HCEC 1CT (cell line): ENCODE measurements at places on chromosomes 7 and 10.

DNA sequence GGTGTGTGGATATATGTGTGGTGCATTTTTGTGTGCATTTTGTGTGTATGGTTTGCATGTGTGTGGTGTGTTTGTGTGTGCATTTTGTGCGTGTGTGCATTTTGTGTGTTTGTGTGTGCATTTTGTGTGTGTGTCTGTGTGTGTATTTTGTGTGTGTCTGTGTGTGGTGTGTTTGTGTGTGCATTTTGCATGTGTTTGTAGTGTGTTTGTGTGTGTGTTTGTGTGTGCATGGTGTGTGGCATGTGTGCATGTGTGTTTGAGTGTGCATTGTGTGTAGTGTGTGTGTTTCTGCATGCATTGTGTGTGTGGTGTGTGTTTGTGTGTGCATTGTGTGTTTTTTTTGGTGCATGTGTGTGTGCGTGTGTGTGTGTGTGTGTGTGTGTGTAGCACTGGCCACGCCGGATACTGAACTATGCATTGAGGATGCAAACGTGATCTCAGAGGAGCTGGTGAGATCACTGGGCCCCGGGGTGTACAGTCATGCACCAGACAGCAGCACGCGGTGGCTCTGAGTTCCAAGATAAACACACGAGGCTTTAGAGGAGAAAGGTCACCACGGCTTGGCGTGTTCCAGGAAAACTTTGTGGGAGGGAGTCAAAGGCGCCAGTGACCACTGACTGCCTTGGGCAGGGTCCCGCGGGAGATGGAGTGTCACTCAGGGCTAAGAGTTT lies 106.6 kb upstream of the SHH start:
- no peak for DNase-seq

GRCh38 chr10:70940834-70941568 lies 52.6 kb upstream of the PCBD1 start:
- no peak for DNase-seq

DNA sequence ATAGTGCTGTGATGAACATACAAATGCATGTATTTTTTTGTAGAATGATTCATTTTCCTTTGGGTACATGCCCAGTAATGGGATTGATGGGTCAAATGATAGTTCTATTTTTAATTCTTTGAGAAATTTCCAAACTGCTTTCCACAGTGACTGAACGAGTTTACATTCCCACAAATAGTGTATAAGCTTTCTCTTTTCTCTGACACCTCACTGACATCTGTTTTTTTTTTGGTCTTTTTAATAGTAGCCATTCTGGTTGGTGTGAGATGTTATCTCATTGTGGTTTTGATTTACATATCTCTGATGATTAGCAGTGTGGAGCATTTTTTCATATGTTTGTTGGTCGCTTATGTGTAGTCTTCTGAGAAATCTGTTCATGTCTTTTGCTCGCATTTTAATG lies 195.0 kb upstream of the AGK start:
- peak; percentile 52 for DNase-seq

DNA sequence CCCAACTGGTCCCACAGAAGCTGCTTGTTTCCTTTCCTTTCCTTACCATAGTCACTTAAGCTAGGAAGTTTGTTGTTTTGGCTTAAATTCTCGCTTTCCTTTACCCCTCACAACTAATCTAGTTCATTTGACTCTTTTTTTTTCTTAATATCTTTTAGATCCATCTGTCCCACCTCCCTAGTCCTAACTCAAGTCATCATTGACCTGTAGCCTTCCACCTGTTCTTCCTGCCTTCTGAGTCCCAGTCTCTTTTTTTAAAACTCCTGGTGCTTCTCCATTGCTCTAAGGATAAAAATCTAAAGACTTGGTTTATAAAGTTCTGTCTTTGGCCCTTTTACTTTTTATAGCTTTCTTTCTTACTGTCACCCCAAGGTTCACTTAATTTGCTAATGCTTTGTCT lies 47.6 kb downstream of the RALA start:
- DNase-seq: no peak

DNA sequence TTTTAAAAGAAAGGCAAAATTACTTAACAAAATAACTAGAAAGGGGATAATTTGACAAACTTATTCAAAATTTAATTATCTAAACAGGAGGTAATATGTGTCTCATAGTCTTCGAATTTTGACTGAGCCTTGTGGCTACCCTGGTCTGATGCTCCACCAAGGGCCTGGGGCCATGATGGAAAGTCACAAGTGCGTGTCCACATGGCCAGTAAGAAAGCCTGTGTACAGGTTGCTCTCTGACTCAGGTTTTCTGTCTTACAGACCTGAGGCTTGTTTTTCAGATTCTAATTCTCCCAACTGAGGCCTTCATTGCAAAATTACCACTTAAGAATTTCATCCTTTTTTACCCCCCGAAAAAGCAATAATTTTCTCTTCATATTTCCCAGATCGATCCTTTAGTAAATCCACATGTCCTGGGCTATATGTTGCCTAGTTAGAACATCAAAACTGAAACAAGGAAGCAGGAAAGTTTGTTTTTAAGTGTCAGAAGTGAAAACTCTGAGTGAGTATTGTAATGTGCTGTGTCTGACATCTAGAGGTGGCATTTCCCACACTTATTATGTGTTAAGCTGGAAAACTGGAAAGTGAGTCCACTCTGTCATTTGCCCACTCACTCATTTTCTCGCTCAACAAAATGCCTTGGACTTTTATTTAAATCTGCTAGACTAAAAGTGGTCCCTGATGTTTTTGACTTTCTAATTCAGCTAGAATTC lies 10.0 kb downstream of the CYP3A43 start:
- DNase-seq: no peak

GRCh38 chr10:95513941-95514392 lies 47.2 kb downstream of the SORBS1 start:
- peak; percentile 25 for DNase-seq

- DNase-seq: no peak
Observed at GRCh38 chr10:44044549-44044948, 340.3 kb downstream of the CXCL12 start.

DNA sequence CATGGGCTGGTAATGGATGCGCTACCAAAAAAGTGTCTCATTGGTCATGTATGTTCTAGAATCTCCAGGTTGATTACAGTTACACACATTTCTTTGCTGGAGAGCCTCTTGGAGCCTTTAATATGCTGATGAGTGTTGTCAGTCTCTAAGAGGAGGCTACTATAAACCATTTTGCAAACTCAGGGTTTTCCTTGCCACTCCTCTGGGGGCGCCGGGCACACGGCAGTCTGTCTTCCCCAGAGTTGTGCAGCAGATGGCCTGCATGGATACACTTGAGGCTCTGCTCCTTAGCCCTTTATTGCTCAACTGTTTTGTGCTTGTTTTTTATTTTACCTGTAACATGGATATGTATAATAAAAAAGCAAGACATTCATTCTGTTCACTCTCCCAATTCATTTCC lies 196.5 kb downstream of the ACTR3B start:
- no peak for DNase-seq

- DNase-seq: no peak
Observed at GRCh38 chr10:11301571-11302111, 284.0 kb downstream of the CELF2 start.

GRCh38 chr10:95758351-95759025 lies 2.5 kb downstream of the ENTPD1 start:
- no peak for DNase-seq

- DNase-seq: no peak
Observed at GRCh38 chr10:121819049-121819448, 108.8 kb downstream of the ATE1 start.

DNA sequence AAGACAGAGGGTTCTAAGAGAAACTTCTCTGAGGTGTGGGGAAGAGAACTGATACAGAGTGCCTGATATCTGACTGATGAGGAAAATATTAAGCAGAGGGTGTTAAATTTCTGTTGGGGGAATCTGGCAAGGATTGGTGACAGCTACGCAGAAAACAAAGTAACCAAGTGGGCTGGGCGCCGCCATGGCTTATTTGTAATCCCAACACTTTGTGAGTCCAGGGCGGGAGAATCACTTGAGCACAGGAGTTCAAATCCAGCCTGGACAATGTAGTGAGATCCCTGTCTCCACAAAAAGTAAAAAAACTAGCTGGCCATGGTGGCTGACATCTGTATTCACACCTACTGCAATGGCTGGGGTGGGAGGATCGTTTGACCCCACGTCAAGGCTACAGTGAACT lies 2.1 kb upstream of the C7orf25 start:
- no peak for DNase-seq

DNA sequence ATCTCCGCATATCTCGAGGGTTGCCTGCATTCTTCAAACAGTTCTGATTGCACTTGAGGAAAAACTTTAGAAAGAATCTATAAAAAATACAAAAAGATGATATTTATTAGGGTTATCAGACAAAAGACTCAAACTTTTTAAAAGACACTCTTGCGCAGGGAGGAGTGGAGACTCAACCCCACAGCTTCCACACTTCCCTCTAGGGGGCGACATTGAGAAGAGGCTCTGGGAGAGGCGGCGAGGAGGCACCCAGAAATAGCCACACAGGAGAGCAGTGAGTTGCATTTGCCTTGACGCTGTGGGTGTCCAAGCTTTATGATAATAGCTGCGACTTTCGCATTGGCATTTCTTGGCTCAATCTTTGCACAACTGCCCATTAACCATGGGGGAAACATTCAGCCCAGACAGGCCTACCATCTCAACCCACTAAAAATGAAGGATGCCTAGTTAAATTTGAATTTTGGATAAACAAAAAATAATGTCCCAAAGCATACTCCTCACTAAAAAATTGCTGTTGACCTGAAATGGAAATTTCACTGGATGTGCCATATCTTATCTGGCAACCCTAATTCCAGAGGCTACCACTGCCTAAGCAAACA lies 86.2 kb downstream of the EBF3 start:
- no peak for DNase-seq

DNA sequence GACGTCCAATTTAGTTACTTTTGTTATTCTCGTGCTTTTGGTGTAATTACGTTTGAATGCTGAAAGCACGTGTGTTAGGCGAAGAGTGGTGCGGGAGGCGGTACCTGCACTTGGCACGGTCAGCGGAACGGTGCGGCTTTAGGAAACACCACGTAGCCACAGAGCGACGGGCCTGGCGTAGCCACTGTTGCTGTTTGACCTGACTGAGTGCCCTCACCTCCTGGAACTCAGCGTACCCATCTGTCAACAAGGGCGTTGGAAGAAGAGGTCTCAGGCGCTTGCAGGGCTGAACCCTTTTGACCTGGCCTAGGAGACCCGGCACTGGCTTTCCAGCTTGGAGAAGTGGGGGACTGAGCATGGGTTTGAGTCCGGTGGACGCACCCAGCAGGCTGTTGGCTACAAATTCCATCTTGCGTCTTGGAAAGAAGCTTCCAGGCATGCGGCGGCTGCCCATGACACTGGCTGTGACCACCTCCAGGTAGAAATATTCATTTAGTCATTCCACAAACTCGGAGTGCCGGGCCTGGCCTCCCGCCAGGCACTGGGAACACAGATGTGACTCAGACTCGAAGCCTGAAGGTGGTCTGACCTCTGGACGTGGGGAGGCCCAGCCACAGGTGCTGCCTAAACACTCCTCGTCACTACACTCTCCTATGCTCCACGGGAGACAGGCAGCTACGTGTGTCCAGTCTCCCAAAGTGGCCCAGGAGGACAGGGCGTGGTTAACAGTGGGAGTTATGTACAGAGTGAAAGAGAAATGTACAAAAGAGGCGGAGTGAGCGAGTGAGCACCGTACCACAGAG lies 22.2 kb downstream of the FAM20C start:
- peak; percentile 44 for DNase-seq

- DNase-seq: no peak
Observed at GRCh38 chr10:117092386-117092785, 45.7 kb downstream of the VAX1 start.

GRCh38 chr7:69864274-69864673 lies 266.0 kb downstream of the AUTS2 start:
- DNase-seq: no peak

GRCh38 chr10:11163780-11164550 lies 146.3 kb downstream of the CELF2 start:
- DNase-seq: no peak

GRCh38 chr10:44300666-44301649 lies 83.9 kb downstream of the CXCL12 start:
- DNase-seq: peak; percentile 41

GRCh38 chr10:37479469-37479868 lies 354.1 kb downstream of the ANKRD30A start:
- no peak for DNase-seq

DNA sequence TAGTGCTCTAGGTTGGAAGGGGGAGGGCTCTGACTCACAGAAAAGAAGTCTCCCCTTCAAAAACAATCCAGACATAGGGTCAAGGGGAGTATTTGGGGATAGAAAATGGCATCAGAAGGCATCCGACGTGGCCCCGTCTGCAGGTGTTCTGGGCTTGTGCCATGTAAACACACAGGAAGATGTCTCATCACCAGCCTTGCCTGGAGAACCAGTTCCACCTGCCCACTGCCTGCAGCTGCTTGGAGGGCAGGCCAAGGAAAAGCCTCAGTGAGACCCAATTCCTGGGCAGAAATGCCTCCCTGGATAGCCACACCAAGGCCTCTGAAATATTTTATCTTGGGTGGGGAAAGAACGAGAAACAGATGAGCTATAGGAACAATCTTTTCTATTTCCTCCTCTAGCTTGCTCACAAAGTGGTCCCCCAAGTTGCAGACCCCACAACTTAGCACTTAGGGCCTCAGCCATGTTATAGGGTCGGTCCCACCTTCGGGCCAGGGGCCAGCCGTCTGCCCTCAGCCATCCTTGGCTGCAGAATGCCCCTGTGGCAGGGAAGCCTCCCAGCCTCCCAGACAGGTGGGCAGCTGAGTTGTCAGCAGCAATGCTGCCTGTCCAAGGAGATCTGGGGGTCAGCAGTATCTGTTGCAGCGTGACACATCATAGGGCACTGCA lies 54.3 kb upstream of the ECHDC3 start:
- no peak for DNase-seq

DNA sequence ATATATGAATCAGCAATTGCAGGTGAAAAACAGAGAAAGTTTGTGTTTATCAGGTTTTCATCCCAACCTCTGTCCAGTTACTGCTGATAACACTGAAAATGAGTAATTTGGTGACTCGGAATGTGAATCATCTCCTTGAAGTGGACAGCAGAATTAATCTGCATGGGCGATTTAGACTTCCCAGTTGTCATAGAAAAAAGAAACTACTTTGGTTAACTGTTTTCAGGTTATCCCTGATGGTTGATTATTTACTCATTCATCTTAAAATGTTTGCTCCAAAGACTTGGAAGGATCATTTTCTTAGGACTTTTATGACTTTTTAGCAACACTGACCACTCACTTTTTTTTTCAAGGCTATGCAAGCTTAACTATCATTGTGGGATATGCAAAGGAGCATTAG lies 504.1 kb upstream of the ANKRD30A start:
- no peak for DNase-seq

- peak; percentile 14 for DNase-seq
Observed at GRCh38 chr7:42978496-42978895, 46.3 kb downstream of the MRPL32 start.
